Panc1 (cell line): ENCODE measurements at places on chromosomes 13 and 19. TPM values are rescaled to one million over a fixed set of nuclear protein-coding genes. Genes with fewer than 3 reads are reported as not detected.

CD37 gene
- 0.33 TPM for total RNA-seq

- no peak overlapping the region for H3K27ac ChIP-seq
- H3K36me3 ChIP-seq, result no peaks in the 10 kb centered on the region
- H3K4me1 ChIP-seq, result peaks cover 39% of the 10 kb centered on the region
- DNase-seq, result no peak
Observed at GRCh38 chr19:3605770-3606169, 905 bp downstream of the TBXA2R start.

BEST2 gene
- not detected for total RNA-seq

- no peaks in the 10 kb centered on the region for H3K4me1 ChIP-seq
- no peak overlapping the region for H3K27ac ChIP-seq
- no peak overlapping the region for H3K4me3 ChIP-seq
- H3K36me3 ChIP-seq, result no peaks in the 10 kb centered on the region
- no peaks in the 10 kb centered on the region for H3K27me3 ChIP-seq
- no peak for DNase-seq
Observed at GRCh38 chr19:17488593-17489391, 18.5 kb downstream of the SLC27A1 start.

- DNase-seq, result no peak
- H3K36me3 ChIP-seq, result no peaks in the 10 kb centered on the region
- H3K27me3 ChIP-seq, result no peaks in the 10 kb centered on the region
- peaks cover 4% of the 10 kb centered on the region; the same call in 1 of the 2 replicates for H3K4me1 ChIP-seq
- no peak overlapping the region for H3K27ac ChIP-seq
Observed at GRCh38 chr19:40366697-40367561, 18.4 kb downstream of the PLD3 start.

GRCh38 chr13:45132369-45133064 is 12.2 kb downstream of the GTF2F2 start:
- no peak for DNase-seq
- H3K36me3 ChIP-seq, result no peaks in the 10 kb centered on the region
- H3K4me3 ChIP-seq, result no peak overlapping the region

GRAMD1A gene
- total RNA-seq, result 69.9 TPM

DNA sequence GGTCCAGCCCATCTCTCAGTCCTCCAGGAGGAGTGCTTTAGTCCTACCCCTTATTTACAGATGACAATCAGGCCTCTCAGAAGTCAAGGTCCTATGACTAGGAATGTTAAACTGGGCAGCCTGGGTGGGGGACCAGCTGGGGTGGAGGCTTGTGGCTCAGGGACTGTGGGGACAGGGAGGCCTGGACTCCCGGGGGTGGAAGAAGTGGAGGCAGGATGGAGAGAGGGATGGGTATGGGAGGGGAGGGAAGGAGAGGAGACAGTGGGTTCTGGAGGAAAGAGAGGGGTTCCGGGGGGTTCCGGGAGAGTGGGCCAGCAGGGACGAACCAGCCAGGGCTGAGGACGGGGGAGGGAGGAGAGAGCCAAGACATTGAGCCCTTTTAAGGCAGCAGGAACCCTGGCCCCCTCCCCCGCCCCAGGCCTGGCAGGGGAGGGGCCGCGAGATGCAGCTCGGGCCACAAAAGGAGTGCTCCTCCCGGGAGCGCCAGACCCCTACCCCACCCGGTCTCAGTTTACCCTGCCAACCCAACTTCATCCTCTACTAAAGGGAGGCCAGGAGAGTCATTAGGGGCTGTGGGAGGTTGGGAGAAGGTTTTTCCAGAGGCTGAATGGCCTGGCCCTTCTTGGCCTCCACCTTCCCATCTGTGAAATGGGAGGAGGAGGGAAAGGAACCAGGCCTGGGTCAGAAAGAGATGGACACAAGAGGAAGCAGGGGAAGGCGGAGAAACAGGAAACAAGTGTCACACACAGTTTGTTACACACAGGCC is 1.7 kb downstream of the DMPK start:
- H3K4me1 ChIP-seq, result peaks cover 25% of the 10 kb centered on the region
- peak overlapping the region; percentile 62 for H3K4me3 ChIP-seq
- no peaks in the 10 kb centered on the region for H3K27me3 ChIP-seq
- H3K36me3 ChIP-seq, result no peaks in the 10 kb centered on the region
- peak overlapping the region; percentile 67 for H3K27ac ChIP-seq

DNA sequence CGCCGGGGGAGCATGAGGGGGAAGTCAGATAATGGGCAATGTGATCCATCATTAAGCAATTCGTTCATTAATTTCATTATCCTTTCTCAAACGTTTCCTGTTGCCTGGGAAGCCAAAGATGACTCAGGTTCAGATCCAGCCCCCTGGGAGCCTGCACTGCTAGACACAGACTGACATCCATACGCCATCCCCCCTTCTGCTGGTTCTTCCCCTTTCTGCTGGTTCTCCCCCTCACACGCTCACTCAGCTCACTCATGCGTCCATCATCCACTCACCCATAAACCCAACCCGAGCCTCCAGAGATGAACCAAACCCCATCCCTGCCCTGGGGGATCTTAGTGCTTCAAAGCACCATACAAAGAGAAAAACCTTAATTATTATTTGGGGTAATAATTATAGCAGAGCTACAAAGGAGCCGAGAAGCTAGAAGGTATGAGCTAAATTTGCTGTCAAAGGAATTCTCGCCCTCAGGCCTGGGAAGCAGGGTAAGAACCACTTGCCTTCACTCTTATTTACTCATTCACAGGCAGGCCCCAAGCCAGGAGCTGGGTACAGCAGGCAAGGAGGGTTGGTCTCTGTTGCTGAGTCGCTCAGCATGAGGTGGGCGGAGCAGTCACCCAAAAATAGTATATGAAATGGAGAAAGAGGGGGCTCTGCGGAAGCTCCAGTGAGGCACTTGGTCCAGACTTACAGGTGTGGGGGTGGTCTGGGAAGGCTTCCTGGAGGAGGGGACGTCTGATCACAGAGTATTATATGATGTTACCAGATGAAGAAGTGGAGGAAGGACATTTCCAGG is 7.0 kb upstream of the ZNF444 start:
- H3K36me3 ChIP-seq, result no peaks in the 10 kb centered on the region
- no peaks in the 10 kb centered on the region for H3K27me3 ChIP-seq
- no peak for DNase-seq
- 0 out of 2 replicates have a peak, but pooled peaks cover 2% of the 10 kb centered on the region for H3K4me1 ChIP-seq
- H3K4me3 ChIP-seq, result no peak overlapping the region
- no peak overlapping the region for H3K27ac ChIP-seq

DNA sequence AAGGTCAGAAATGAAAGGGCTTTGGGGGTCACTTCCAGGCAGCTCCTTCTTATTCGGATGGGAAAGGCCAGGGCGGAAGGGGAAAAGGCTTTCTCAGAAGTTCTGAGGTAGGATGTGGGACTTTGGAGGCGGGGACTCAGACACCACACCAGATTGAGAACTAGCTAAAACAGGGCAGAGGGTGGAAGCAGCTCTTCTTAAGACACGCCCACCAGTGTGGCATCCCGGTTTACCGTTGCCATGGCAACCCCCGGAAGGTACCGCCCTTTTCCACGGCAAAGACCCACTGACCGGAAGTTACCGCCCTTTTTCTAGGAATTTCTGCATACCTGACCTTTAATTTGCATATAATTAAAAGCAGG is 3.8 kb upstream of the LILRA5 start:
- no peaks in the 10 kb centered on the region for H3K4me1 ChIP-seq
- no peaks in the 10 kb centered on the region for H3K36me3 ChIP-seq
- no peak overlapping the region for H3K27ac ChIP-seq

- no peak for DNase-seq
- H3K4me1 ChIP-seq, result peaks cover 25% of the 10 kb centered on the region
Observed at GRCh38 chr13:99911965-99912566, 59.5 kb downstream of the ZIC5 start.

DNA sequence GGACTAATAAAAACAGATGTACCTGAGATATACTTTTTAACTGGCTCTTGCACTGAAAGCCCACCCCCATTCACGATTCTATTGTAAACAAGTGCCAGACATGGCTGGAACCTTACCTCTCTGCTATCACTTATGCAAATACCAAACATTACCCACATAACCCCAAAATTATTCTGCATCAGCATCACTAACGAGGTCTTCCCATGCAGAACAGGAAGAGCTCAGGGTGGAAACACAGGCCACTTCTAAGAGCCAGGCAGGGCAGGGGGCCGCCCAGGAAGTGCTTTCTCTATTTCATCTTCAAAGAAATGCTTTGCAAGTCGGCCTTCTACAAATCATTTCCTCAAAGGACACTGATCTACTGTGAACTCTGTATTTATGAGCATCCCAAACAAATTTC is 7.3 kb downstream of the IRS2 start:
- H3K4me1 ChIP-seq, result peaks cover 20% of the 10 kb centered on the region
- H3K4me3 ChIP-seq, result peak overlapping the region; percentile 49
- no peaks in the 10 kb centered on the region for H3K36me3 ChIP-seq

DNA sequence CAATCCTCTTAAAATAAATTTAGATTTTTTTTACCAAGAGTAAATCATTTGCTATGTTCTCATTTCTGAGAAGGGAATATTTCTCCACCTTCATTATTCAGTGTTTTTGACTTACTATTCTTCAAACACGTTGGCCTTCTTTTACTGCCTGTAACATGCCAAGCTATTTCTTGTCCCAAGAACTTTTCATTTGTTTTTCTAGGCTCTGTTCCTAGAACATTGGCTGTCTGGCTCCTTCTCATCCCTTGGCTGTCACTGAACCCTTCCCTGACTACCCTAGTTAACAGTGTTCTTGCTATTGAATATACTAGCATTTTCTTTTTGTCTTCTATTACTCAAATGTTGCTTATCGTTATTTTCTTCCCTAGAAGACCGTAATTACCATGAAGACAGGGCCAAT is 248.1 kb downstream of the ITGBL1 start:
- no peaks in the 10 kb centered on the region for H3K27me3 ChIP-seq
- H3K4me1 ChIP-seq, result no peaks in the 10 kb centered on the region
- DNase-seq, result no peak

DNA sequence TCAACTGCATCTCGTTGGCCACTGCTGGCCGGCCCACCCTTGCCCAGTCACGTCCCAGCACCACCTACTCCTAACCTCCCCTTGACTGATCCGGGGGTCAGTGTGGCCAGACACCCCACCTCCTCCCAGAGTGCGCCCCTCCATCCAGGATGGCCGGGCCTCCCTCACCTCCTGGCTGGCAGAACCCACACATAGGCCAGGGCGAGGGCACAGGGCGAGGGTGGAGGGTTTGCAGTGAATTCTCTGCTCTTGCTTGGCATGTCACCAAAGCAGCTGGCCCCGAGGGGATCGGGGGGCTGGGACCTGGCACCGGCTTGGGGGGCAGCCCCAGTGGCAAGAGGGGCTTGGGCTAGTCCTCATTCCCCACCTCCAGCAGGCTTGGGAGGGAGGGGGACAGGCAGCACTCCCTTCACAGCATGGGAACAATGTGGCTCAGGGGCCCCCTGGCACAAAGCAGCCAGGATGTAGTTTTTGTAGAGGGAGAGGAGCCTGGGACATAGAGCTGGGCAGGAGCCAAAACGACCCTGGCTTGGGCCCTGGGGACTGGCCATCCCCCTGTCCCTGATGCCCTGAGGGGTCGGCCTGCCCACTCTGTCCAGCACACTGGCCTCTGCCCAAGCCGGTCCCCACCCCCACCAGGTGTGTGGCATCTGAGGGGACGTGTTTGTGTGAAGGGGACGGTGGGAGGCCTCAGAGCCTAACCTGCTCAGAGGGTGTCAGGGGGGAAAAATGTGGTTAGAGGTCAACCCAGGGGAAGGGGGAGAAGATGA is 28.5 kb upstream of the ASF1B start:
- DNase-seq, result no peak
- no peaks in the 10 kb centered on the region for H3K27me3 ChIP-seq
- H3K36me3 ChIP-seq, result no peaks in the 10 kb centered on the region
- no peak overlapping the region for H3K4me3 ChIP-seq
- no peaks in the 10 kb centered on the region; the same call in 1 of the 2 replicates for H3K4me1 ChIP-seq

ZNF540 gene
- 0.39 TPM for total RNA-seq

DNA sequence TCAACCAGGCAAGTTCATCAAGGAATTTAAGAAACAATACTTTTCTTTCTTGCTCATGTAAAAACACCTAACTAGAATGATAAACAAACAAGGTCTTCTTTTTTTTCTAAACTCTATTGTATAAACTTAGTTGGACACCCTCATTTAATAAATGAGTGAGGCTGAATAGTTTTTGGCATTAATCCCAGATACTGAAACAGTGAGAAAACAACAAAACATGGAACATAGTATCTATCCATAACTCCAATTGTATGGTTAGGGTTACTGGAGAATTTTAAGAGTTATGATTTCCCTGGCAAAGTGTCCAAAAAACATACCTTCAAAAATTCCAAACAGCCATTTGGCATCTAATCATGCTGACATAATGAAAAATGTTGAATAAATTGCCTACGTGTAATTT is 5.8 kb upstream of the POMP start:
- no peak for DNase-seq
- H3K4me3 ChIP-seq, result no peak overlapping the region
- peaks cover 6% of the 10 kb centered on the region for H3K4me1 ChIP-seq
- H3K27ac ChIP-seq, result no peak overlapping the region
- peaks cover 3% of the 10 kb centered on the region; the same call in 1 of the 2 replicates for H3K36me3 ChIP-seq
- no peaks in the 10 kb centered on the region for H3K27me3 ChIP-seq

DNA sequence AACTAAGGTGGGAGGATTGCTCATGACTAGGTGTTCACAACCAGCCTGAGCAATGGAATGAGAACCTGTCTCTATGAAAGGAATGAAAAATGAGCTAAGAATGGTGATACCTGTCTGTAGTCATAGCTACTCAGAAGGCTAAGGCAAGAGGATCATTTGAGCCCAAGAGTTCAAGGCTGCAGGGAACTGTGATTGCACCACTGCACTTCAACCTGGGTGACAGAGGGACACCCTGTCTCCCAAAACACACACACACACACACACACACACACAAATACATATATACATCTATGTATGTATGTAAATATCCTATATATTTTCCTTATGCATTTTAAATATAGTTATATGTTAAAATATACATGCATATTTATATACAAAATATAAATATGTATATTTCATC is 7.4 kb upstream of the ZNF433 start:
- no peak for DNase-seq
- H3K4me3 ChIP-seq, result no peak overlapping the region
- H3K27ac ChIP-seq, result no peak overlapping the region
- H3K4me1 ChIP-seq, result no peaks in the 10 kb centered on the region
- H3K27me3 ChIP-seq, result no peaks in the 10 kb centered on the region
- H3K36me3 ChIP-seq, result no peaks in the 10 kb centered on the region

DNA sequence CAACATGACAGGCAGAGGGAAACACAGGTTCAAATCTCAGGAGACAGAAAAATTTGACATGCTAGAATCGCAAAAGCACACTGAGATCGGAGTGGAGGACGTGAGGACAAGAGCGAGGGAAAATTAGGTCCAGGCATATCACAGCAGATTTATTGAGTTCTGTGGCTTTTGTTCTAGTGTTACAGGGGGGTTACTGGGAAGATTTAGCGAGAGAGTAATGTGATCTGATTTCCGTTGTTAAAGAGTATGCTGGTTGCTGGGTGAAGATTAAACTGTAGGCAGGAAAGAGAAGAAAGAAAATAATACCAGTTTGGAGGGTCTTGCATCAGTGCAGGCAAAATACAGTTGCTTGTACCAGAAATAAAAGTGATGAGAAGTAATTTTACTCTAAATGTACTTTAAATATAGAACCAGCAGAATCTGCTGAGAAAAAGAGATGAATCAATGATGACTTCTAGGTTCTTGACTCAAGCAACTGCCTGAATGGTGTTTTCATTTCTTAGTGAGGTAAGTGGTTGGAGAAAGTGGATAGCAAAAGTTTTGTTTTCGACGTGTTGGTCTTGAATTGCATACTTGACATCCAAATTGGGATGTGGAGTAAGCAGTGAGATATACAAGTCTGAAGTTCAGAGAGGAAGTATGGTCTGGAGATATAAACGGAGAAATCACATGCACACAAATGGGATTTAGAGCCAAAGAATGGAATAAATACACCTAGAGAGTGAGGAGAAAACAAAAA is 35.7 kb downstream of the UFM1 start:
- H3K27me3 ChIP-seq, result no peaks in the 10 kb centered on the region
- H3K4me3 ChIP-seq, result no peak overlapping the region
- H3K4me1 ChIP-seq, result no peaks in the 10 kb centered on the region
- no peak overlapping the region for H3K27ac ChIP-seq
- no peak for DNase-seq
- no peaks in the 10 kb centered on the region for H3K36me3 ChIP-seq
